IPS DF 6.9 (cell line): ENCODE measurements at places on chromosomes 4 and X.

DNA sequence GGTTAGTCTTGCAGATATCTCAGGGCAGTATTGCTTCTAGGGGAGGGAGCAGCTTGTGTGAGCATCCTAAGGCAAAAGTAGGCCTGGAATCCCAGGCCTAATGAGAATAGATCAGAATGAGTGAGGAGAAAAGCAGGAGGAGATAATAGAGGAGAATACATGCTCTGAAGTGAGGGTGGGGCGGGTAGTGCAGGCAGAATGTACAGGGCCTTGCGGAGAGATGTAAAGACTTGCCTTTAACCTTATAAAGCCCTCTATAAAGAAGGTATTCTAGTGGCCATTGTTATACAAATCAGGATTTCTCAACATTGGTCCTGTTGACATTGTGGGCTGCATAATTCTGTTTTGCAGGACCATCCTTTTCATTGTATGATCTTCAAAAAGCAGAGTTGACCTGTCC lies 855.3 kb downstream of the PCDH7 start:
- peak; percentile 7 for DNase-seq

DNA sequence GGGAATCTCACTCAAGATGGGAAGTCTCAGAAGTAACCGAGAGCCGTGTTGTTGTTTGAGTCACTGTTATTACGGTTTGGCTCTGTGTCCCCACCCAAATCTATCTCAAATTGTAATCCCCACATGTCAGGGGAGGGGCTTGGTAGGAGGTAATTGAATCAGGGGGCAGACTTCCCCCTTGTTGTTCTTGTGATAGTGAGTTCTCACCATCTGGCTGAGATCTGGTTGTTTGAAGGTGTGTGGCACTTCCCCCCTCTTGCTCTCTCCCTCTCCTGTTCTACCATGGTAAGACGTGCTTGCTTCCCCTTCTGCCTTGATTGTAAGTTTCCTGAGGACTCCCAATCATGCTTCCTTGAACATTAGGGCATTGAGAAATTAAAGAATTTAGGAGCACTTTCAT lies 37.0 kb downstream of the HAND2 start:
- no peak for DNase-seq

GRCh38 chrX:6681521-6682145 lies 146.7 kb upstream of the VCX3A start:
- no peak for DNase-seq

DNA sequence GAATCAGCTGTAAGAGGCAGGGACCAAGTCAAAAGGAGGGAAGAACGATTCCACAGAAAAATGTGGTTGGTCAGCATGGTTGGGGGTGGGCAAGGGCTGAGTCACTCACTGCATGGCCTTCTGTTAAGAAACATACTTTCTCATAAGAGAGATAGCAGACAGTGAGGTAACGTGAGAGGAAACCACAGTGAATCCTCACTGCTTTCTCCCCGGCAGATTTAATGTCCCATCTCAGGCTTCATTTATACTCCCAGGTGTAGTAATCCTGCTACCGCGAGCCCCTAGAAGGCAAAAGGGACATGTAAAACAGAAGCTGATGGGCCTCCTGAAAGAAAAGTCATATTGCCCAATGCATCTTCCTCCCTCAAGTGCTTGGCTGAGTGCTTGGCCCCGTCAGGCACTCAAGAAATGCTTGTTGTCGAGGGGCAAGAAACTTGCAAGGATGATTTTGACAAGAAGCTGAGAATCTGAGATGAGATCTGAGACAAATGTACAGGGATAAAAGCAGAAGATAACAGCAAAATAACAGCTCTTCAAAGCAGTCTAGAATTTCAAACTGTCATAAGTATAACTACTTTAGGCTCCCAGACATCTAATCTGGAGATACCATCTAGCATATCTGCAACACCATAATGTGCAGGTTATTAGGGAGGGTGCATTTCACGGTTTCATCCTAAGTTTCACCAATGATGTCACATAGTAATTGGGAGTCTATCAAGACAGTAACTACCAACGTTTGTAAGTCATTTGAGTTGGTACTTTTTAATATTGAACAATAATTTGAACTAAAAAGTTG lies 40.2 kb downstream of the SH3KBP1 start:
- no peak for DNase-seq

DNA sequence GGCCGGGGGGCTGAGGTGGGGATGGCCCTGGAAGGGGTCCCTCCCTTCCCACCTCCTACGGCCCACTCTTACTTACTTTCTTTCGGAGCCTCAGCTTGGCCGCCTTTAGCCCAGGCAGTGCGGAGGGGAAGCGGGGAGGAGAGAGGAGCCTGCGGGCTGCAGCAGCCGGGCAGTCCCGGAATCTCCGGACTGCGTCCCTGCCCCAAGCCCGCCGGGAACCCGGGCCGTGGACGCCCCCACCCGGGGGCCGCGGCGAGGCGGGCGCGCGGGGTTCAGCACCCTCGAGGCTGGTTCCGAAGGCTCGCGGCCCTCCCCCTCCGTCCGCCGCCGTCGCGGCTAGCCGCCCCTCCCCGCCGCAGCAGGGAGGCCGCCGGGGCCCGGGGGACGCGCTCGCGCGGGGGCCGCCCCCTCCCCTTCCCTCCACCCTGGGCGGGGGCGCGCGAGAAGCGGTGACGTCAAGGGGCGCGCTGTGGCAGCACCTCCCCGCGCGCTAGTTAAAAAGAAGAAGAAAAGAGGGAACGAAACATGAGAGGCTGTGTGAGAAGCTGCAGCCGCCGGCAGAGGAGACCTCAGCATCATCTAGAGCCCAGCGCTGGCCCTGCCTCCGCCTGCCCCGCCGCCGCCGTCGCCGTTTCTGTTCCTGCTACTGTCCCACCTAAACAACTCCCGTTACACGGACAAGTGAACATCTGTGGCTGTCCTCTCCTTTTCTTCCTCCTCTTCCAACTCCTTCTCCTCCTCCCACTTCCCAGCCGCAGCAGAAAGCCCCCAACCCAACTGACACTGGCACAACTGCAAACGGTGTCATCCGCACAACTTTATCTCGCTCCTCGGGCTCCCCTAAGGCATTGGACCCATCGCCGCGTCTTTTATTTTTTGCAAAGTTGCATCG lies at the start of gene HHIP:
Gene HHIP (plus strand): TSS at position 526 of the 892 bp plus-strand sequence. CDS start 520 bp downstream, outside the sequence.
- DNase-seq: no peak

DNA sequence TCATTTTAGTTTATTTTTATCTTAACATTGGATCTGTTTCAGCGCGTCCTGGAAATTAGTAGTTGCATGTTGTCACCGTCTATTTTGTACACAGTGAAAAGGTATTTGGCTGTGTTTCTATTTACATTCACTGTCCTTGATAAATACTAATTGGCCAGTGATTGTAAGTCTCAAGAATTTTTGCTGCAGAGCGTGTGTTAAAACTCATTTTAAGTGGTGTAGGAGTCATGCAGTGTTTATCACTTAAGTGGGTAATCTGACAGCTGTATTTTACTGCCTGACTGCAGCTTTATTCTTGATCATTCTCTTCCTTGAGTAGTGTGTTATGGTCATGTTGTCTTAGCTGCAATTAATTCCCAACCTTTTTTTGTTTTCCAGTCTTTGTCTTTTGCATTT lies 9.8 kb downstream of the GUCY1A1 start:
- no peak for DNase-seq

DNA sequence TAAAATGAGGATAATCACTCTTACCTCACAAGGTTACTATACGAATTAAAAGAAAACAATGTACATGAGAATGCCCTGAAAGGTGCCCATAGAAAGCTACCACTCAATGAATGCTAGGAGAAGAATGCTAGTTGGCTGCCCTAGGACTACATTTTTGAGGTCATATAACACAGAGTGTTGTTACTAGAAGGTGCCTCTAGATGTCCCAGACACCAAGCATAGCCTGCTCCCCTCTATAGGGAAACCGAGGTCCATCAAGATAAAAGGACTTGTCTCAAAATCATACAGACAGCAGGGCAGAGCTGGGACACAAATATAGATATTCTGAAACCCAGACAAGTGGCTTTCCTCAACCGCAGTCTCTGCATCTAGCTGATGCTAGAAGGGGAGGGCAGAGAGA lies 147.0 kb upstream of the ARHGEF9 start:
- no peak for DNase-seq

GRCh38 chr4:102730968-102731533 lies 29.7 kb downstream of the MANBA start:
- DNase-seq: peak; percentile 20

DNA sequence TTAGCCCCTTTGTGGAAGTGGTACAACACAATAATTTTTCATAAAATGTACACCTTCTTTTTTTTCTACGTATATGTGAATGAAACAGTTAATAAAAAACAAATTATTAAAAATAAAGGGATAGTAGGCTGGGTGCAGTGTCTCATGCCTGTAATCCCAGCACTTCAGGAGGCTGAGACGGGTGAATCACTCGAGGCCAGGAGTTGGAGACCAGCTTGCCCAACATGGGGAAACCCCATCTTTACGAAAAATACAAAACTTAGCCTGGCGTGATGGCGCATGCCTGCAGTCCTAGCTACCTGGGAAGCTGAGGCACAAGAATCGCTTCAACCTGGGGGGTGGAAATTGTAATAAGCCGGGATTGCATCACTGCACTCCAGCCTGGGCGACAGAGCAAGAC lies 244.9 kb downstream of the RAPGEF2 start:
- DNase-seq: no peak

DNA sequence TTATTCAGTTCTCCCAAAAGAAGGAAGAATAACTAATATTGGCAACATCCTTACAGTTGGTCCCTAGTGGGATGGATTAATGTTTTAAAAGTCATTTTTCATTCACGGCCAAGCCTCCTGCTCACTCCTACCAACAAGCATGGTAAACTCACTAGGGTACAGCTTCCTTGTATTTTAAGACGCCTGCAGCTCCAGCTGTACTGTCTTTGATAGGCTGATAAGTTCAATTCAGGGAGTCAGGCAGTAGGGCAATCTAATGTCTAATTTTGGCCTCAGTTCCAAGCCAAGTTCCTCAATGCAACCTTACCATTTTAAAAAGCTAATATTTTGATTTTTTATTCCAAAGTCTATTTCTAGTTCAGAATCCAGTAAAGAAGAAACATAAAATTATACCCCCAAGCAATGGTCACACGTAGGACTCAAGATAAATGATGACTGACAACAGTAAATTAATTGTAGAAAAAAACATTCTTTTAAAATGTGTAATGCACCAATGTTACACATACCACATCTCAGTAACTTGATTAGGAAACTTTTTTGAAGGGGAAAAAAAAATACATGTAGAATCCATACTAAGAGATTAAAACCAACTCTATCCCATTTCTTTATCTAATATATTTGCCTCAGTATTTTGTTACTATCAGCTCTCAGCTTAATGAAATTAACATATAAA lies 9.3 kb downstream of the LCORL start:
- DNase-seq: no peak

DNA sequence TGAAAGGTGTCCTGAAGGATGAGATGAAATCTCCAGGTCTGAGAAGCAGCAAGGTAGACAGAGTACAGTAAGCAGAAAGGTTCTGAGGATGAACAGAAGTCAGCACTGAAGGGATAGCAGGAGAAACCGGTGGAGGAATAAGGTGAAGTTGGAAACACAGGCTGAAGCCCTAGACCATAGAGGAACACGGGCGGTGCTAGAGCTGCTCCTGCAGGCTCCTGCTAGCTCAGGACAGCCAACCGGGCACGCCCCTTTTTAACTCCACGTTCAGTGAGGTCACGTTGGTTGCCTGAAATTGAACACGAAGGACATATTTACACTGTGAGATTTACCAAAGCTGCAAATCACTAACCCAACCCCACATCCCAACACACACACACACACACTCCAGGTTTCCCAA lies 1886.4 kb upstream of the AGA start:
- no peak for DNase-seq

- no peak for DNase-seq
Observed at GRCh38 chr4:183674153-183674552, 15.1 kb downstream of the TRAPPC11 start.

DNA sequence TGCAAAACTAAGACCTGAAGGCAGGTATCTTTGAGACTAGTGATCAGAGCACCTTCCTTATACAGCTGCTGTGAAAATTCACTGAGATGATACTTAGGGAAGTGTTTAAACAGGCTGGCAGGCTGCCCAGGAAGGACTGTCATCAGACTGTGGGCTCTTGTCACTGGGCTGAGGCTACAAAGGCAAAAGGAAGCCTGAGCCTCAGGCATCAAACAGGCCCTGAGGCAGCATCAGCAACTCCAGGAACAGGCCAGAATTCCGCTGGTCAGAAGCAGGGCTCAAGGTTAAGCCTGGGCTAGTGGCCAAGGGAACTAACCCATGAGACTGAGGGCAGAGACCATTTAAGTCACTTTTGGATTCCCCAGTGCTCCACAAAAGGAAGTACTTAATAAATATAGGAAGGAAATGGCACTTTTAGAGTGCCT lies 12.8 kb downstream of the PJA1 start:
- DNase-seq: no peak

DNA sequence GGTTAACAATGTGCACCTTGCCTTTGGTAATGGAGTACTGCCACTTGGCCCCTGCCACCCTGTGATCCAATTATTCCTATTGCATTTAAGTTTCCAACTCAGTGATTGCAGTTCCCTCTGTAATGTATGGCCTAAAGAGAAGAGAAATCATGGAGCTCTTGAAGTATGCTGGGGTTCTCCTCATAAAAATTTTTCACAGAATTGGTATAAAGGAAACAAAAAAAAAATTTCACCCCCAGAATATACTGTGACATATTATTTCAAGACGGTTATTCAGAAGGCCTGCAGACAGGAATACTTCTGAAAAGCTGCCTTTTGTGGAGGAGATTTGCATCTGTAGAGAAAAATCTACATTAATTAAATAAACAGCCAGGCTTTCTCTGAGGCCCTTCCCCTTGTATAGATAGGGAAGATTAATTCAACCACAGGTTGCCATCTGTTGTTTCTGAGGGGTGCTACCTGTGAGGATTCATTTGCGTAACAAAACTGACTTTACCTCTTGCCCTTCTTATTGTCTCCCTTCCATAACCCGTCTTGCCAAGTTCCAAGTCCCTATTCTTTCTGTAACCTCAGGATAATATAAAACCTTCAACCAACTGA lies 94.8 kb upstream of the LANCL3 start:
- peak; percentile 29 for DNase-seq

DNA sequence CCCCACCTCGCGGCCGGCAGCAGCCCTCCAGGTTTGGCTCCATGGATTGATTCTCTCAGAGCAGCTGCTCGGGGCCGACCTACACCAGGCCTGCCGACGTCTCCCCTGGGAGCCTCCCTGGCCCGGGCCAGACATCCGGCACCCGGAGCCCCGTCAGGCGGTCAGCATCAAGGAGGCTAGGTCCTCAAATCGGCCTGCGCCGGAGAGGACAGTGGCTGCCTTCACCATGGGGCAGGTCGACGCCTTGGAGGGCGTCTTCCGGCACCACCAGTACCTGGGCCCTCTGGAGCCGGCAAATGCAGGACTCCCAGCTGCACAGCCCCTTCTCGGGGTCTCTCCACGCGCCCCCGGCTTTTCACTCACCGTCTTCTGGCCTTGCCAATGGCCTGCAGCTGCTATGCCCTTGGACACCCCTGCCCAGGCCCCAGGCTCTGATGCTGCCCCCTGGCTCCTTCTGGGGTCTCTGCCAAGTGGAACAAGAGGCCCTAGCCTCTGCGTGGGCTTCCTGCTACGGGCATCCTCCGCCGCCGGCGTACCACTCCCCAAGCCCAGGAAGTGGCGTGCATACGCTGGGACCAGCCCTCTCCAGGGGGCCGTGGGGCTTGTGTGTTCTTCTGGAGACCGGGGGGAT lies 341.8 kb downstream of the MAGEB5 start:
- DNase-seq: no peak
